ENCODE measurements at places on chromosomes 3 and 15.

DNA sequence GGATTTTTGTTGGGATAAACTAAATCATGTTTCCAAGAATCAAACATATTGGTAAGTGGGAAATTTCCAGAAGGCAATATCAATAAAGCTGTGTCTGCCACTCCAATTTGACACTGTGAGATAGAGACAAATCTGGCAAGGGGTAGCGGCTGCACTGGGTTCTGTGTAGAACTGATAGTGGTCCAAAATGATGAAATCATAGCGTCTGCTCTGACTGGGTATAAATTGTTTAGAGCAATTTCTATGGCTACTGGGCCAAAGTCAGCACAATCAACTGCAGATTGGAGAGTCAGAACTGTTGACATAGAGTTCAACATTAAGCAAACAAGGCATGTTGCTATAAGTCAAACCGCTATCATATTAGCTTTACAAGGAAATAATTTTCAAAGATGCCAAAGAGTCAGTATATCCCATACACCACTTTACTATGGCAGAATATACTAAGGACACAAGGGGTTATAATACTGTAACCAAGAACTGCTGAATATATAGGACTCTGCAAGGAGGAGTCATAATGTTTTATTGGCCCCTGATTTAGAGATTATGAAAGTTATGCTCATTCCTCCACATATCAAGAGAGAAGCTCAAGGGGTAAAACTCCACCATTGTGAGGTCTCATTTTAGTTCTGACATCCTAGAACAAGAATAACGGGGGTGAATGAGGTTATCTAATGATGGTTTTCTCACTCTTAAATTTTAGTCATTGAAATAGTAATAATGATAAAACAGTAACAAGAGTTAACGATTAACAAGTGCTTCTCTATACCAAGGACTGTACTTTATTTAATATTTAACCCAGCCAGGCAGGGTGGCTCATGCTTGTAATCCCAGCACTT, 309.7 kb upstream of the GADL1 start:
- DNase-seq: no peak

DNA sequence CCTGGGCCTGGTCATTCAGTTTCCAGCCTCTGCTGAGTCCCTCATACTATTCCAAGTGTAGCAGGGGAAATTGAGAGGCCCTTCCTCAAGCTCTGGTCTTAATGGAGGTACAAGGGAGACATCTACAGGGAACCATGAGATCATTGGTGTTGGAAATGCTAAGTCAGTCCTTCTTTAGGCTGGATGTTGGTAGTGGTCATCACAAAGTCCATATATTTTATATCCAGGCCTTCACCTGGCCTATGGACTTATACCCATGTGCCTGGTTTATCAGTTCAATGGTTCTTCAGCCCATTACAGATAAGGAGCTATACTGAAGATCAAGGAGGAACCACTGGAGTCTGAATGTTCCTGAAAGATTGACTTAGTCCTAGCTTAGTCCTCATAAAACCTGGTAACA, 135.0 kb downstream of the STAG1 start:
- DNase-seq: no peak

DNA sequence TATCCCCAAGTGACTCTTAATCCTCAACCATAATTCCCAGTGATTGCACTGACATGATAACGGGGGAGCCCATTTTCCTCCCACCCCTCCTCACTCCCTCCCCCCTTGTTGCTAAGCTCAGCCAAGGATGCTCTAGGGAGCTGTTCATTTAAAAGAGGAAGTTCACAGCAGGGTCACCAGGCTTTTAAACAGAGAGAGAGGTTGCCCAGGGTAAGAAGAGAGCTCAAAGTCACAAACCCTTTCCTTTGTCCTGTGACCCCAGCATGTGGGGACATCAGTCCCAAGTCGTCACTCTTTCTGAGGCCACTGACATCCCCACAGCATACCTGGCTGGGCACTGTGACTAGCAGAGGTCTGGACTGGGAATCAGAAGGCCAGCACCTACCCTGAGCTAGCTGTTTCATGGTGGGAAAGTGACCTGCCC, 144.1 kb downstream of the RORA start:
- DNase-seq: no peak

DNA sequence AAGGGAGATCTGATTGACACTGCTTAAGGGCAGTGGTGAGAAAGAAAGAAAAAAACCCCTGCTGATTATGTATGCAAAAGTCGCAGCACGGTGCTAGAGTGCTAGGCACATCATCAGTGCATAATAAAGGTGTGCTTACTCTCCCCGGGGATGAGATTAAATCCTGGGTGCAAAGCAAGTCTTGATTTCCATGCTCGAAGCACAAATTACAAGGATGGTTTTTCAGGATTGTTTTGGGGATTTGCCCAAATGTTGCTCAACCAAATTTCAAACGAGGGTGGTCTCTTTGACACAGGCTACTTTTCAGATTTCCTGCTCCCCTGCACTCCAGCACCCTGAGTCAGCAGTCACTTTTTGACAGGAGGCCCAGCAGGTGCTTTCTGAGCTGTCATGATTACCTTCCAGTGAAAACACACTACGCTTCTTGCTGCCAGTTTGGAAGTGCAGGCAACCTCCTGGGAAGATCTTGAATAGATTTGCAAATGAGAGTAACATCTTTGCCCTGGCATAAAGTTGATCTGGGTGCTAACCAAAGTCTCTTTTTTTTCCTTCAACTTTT, 167.5 kb upstream of the TRIM42 start:
- no peak for DNase-seq

DNA sequence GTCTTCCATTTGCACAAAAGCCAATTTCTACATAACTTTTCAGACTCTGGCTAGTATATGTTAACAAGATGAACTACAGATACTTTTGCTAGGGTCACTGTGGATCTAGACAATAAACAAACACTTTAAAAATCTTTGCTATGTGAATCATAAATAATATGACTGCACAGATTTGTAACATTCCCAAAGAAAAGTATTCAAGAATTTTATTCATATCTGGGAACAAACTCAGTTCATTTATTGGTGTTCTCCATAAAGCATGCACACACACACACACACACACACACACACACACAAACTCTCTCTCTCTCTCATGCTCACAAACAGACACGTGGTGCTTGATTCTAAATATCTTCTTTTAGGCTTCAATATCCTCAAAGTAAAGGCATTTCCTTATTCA, 18.8 kb upstream of the THRB start:
- DNase-seq: no peak

GRCh38 chr15:78301326-78301725, 1.9 kb upstream of the SKIC8 start:
- DNase-seq: no peak

Data from AG08396 (cell line).